Upper lobe of right lung (tissue), 1 donor: ENCODE measurements at places on chromosomes 1 and 21. TPM values are rescaled to one million over a fixed set of nuclear protein-coding genes. Genes with fewer than 3 reads are reported as not detected.
A peak's percentile ranks its signal among the peaks of the same experiment; 100 is the strongest.

- no peak overlapping the region for H3K27ac ChIP-seq
- no peaks in the 10 kb centered on the region for H3K27me3 ChIP-seq
Measured at GRCh38 chr21:29121759-29122158, 8.7 kb upstream of the MAP3K7CL start.

GRCh38 chr1:42993502-42994136 lies 35.0 kb upstream of the SLC2A1 start:
- H3K4me1 ChIP-seq: no peaks in the 10 kb centered on the region
- no peaks in the 10 kb centered on the region for H3K36me3 ChIP-seq
- no peaks in the 10 kb centered on the region for H3K27me3 ChIP-seq

- H3K27ac ChIP-seq: no peak overlapping the region
- peak overlapping the region; percentile 80 for H3K4me3 ChIP-seq
- H3K36me3 ChIP-seq: peaks cover 29% of the 10 kb centered on the region
- DNase-seq: peak; percentile 89
- H3K27me3 ChIP-seq: no peaks in the 10 kb centered on the region
Measured at GRCh38 chr1:43172527-43172972, 420 bp downstream of the CFAP57 start.

DNA sequence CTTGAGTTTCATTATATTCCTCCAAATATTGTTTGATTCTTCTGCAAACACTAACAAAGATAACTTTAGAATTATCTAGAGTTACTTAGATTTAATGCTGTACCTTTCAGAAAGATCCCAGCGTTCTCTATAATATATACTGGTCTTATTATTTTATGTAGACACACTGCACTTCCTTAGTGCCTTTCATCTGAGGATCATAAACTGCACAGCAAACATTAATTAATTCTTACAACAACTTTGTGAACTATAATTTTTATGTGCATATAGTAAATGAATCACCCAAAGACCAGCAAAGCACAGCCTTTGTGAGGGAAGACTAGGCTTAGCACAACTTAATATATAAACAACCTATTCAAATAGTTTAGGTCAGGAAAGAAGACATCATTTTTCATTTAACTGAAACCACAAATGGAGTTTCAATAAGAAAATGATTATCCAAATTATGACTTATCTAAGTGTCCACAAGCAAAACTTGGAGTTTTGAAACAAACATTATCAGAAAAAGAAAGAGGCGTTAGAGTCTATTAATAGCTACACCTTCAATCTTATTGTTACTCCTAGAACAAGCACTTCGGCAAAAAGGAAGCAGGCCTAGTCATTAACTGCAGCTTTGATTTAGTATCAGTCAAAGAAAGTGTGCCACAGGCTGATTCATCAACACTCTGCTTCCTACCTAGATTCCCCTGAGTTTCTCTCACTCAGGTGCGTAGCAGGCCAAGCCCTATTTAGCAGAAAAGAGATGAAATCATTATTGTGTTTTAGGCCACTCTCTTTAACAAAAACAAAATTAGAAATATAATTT lies 22.5 kb upstream of the RC3H1 start:
- H3K4me1 ChIP-seq: no peaks in the 10 kb centered on the region
- no peak overlapping the region for H3K4me3 ChIP-seq
- no peaks in the 10 kb centered on the region for H3K36me3 ChIP-seq
- no peak overlapping the region for H3K27ac ChIP-seq
- no peak for DNase-seq

DNA sequence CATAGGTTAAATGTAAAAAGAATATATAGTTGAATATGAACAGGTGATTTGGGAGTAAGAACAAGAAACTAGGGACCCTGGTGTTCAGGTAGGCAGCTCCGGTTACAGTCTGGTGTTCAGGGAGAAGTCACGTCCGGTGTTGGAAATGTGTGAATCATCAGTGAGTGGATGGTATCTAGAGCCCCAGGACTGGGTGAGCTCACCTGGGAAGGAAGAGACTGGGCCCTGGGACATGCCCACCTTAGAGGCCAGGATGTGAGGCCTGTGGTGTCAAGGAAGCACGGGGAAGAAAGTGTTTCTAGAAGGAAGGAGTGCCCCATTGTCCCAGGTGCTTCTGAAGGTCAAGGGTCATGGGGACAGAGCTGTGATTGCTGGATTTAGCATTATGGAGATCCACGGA lies 1.5 kb upstream of the GJB3 start:
- H3K27ac ChIP-seq: no peak overlapping the region
- no peaks in the 10 kb centered on the region for H3K36me3 ChIP-seq
- H3K4me3 ChIP-seq: no peak overlapping the region
- peaks cover 13% of the 10 kb centered on the region for H3K4me1 ChIP-seq

DNA sequence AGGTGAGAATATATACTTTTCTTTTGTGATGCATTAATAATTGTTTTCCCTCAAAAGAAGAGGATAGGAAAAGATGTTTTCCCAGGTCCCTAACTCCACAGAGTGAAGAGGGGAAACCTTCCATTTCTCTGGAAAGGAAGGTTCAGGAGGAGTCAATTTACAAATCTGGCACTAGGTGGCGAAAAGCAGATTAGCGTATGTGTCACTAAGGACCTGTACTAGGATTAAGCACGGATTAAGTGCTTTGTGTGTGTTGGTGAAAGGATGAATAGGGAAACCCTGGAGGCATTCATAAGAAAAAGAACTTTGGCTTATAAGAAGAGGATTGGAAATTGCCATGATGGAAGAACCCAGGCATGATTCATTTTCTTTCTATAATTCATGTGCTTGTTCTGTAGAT lies 410.1 kb upstream of the PLXNA2 start:
- no peak for DNase-seq
- H3K36me3 ChIP-seq: no peaks in the 10 kb centered on the region
- no peak overlapping the region for H3K4me3 ChIP-seq
- H3K27ac ChIP-seq: no peak overlapping the region

GRCh38 chr1:10802944-10803715 lies 6.7 kb upstream of the CASZ1 start:
- H3K4me1 ChIP-seq: no peaks in the 10 kb centered on the region
- no peaks in the 10 kb centered on the region for H3K27me3 ChIP-seq
- no peak overlapping the region for H3K4me3 ChIP-seq
- DNase-seq: no peak

DNA sequence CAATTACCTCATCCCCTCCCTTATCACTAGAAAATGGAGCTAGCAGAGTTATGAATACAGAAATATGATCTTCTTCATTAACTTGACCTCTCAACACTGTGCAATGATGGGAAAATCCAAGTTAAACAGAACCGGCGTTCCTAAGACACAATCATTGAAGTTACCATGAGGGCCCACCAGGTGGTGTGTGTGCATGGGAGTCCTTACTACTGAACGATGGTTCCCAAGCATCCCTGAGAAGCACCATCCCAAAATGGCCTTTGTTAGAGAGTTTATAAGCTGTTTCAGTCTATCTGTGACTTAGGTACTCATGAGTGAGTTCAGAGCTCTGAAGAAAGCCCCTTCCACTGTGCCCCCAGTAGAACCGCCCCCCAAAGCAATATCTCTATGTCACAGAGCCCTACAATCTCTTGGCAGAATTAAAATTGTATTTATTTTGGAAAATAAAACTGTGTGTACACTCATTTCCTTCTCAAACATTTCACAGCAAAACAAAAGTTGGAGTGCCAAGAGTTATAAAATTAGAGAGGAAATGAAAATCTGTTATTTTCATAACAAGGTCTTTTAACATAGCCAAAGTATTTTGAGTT lies 56.8 kb downstream of the PLD5 start:
- H3K4me1 ChIP-seq: no peaks in the 10 kb centered on the region
- no peak overlapping the region for H3K27ac ChIP-seq
- H3K4me3 ChIP-seq: no peak overlapping the region
- H3K27me3 ChIP-seq: no peaks in the 10 kb centered on the region
- no peak for DNase-seq

GRCh38 chr1:206734499-206735142 lies 36.0 kb upstream of the IL19 start:
- DNase-seq: no peak
- no peak overlapping the region for H3K27ac ChIP-seq
- peaks cover 48% of the 10 kb centered on the region for H3K36me3 ChIP-seq
- no peaks in the 10 kb centered on the region for H3K27me3 ChIP-seq

DNA sequence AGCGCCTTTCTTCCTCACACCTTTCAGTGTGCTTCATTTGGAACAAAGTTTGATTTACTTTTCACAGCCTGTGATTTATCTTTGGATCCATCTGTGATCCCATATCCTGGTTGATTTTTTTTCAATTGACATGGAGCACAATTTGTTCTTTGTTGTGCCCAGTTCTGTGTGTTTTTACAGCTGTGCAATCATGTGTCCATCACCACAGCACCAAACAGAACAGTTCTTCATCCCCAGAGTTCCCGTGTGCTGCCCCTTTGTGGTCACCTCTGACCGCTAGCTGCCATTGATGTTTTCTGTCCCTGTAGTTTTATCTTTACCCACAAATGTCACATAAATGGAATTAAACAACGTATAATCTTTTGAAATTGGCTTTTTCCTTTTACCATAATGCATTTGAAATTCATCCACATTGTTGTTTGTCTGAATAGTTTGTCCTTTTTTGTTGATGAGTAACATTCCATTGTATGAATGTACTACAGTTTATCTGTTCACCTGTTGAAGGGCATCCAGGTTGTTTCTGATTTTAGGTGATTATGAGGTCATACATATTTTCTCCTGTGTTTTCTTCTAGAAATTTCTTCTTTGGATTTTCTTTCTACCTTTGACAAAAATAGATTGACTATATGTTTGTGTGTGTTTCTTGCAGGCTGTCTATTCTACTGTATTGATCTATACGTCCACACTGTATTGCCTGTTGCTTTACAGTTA lies 17.4 kb downstream of the MIGA1 start:
- H3K4me1 ChIP-seq: peaks cover 3% of the 10 kb centered on the region
- DNase-seq: no peak
- H3K27me3 ChIP-seq: no peaks in the 10 kb centered on the region
- no peak overlapping the region for H3K27ac ChIP-seq
- peaks cover 6% of the 10 kb centered on the region for H3K36me3 ChIP-seq

DNA sequence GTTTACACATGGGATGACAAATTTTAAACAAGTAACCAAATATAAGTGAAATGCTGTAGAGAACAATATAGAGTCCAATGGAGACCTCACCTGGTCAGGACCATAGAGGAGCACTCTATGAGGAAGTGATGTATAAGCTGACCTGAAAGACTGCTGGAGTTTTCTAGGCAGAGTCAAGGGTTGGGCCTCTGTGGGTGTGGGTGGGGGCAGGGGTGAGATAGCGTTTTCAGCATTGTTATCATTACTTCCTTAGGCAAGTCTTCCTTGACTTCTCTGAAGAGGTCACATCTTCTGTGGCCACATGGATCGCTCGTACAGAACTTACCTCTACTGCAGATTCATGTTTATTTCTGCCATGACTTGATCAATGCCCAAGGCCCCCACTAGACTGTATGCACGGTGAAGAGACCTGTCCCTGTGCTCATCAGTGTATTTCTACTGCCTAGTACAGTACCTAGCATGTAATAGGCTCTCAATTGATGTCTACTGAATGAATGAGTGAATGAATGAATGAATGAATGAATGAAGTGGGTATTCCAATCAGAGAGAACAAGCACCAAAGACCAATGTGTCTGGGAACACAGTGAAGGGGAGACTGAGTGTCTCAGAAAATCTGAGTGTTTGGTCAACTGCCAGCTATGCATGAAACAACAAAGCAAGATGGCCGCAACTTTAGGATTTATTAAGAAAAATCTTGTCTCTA lies 116.5 kb downstream of the RNF220 start:
- no peak overlapping the region for H3K4me3 ChIP-seq
- H3K27ac ChIP-seq: no peak overlapping the region
- DNase-seq: no peak
- H3K27me3 ChIP-seq: no peaks in the 10 kb centered on the region
- no peaks in the 10 kb centered on the region for H3K36me3 ChIP-seq

RCC1 gene
- total RNA-seq: 27.9 TPM

PCNT gene
- 29.3 TPM for total RNA-seq

- no peak overlapping the region for H3K27ac ChIP-seq
- H3K4me3 ChIP-seq: no peak overlapping the region
- H3K4me1 ChIP-seq: no peaks in the 10 kb centered on the region
- H3K27me3 ChIP-seq: no peaks in the 10 kb centered on the region
Measured at GRCh38 chr1:185520188-185520920, 203.3 kb upstream of the IVNS1ABP start.

OPRD1 gene
- total RNA-seq: not detected

TRIM58 gene
- 6.0 TPM for total RNA-seq

GRCh38 chr21:14483296-14483695 lies 62.8 kb downstream of the SAMSN1 start:
- H3K27ac ChIP-seq: no peak overlapping the region
- H3K36me3 ChIP-seq: peaks cover 3% of the 10 kb centered on the region
- H3K4me3 ChIP-seq: no peak overlapping the region
- no peaks in the 10 kb centered on the region for H3K27me3 ChIP-seq
- H3K4me1 ChIP-seq: peaks cover 3% of the 10 kb centered on the region
- no peak for DNase-seq

DNA sequence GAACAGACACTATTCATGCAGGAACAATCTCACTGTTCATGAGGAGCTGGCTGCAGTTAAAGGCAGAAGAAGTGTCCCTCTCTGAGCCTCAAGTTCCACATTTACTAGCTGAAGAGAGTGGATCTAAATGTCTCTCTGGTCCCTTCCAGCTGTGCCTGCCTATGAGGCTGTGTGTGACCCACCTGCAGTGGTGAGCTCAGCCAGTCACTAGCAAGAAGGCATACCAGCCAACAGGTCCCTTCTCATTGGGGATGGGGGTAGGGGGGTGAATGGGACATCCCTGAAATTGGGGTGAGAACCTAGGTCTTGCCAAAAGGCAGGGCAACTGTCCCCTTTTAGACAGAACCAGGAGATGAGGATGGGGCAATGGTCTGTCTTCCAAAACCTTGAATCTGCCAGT lies 13.6 kb downstream of the RD3 start:
- DNase-seq: no peak
- H3K4me3 ChIP-seq: no peak overlapping the region
- H3K4me1 ChIP-seq: no peaks in the 10 kb centered on the region
- no peak overlapping the region for H3K27ac ChIP-seq
- no peaks in the 10 kb centered on the region for H3K36me3 ChIP-seq
- H3K27me3 ChIP-seq: peaks cover 26% of the 10 kb centered on the region

- H3K4me3 ChIP-seq: no peak overlapping the region
- DNase-seq: no peak
- no peaks in the 10 kb centered on the region for H3K4me1 ChIP-seq
- no peak overlapping the region for H3K27ac ChIP-seq
- no peaks in the 10 kb centered on the region for H3K27me3 ChIP-seq
Measured at GRCh38 chr1:10704368-10704882, 92.0 kb downstream of the CASZ1 start.

KRTAP7-1 gene
- not detected for total RNA-seq

EXOC8 gene
- 19.3 TPM for total RNA-seq

DNA sequence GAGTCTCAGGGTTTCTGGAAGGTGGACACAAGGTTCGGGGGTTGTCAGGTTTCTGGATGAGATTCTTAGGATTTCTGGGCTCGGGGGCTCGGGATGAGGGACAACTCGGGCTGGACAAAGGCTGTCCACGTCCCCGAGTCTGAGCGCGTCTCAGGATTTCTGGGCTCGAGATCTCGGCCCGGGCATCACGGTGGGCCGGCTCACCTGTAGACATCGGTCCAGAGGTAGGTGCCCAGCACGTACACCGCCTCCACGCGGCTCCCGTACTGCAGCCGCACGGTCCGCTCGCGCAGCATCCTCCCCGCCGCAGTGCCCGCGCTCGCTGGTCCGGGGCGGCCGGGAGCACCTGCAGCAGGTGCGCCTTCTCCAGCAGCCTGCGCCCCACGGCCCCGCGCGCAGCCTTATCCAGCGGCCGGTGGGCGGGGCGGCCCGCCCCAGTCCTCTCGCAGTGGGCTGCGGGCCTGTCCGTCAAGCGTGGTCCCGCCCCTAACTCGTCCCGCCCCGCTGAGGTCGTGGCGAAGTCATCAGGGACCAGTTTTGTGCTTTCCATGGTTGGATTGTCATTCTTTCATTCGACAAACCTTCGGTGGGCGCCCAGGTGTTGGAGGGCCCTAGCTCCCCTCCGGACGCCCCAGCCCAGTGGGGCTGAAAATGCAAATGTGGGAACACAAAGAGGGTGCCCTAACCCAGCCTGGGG lies at the start of gene PADI2:
Gene PADI2, minus strand, starts transcription at position 376 of the 697 bp plus-strand sequence. Its CDS starts 80 bp downstream, at position 296.
- H3K4me3 ChIP-seq: peak within 1 kb of the TSS; percentile 42
- peaks cover 23% of the 10 kb centered on the region for H3K4me1 ChIP-seq
- peak; percentile 89 for DNase-seq
- H3K36me3 ChIP-seq: no peaks in the 10 kb centered on the region
- H3K27ac ChIP-seq: no peak within 1 kb of the TSS
